SJSA1 (cell line): ENCODE measurements at places on chromosomes 16 and 17.

- peak; percentile 24 for DNase-seq
Observed at GRCh38 chr17:35684055-35684802, 47.2 kb upstream of the RASL10B start.

DNA sequence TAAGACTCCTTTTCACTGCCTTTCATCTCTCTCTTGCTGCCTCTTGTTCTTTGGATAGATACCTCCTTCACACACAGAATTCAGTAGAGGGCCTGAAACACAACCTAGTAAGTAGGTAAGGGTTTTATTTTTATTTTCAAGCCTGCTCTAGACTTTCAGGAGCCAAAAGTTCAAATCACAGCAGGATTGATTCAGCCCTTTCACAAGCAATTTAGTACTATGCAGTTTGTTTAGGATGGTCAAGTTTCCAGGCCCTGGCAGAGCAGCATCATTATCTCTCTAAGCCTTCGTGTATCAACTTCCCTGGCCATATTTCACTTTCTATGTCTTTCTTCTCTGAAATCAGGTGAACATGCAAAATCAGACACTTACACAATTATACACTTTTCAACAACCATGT is 148.8 kb upstream of the CORO6 start:
- DNase-seq = no peak

DNA sequence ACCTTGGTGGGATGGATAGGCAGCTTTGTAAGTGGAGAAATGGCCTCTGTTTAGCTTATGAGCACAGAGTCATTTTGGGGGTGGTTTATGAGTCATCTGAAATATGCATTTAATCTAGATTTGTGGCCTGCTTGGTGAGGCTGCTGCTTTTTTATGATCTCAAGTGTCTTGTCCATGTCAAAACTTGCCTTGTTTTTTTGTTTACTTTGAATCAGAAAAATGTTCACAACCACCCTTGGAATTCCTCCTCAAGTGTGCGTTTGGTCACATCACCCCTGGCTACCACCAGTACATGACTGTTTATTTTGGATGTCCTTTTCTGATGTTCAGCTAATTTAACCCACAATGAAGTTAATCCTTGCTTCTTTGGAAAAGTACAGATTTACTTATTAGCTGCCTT is 64.6 kb downstream of the FTO start:
- peak; percentile 76 for DNase-seq

- peak; percentile 28 for DNase-seq
Observed at GRCh38 chr16:68287276-68288251, 23.2 kb downstream of the SLC7A6OS start.

- no peak for DNase-seq
Observed at GRCh38 chr16:15461376-15461775, 27.0 kb downstream of the BMERB1 start.

- DNase-seq = no peak
Observed at GRCh38 chr17:17801800-17802481, 34.8 kb downstream of the SREBF1 start.
